Astrocyte of the spinal cord (primary cell): ENCODE measurements at places on chromosomes 12 and 14.

DNA sequence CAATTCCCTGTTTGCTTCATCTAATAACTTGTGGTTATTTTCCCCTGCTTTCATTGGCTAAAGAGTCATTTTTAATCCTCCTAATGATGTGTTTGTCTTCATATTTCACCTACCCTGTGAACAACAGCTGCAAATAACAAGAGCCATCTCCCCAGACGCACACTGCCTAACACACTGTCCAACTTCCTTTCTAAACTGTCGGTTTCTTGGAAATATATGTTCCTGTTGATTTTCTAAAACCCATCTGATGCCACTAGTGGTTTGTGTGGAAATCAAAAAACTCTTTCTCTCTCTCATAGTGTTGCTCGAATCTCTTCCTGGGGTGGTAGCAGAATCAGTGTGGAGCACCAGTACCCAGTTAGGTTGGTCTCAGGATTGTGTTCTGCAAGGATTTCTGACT lies 226.9 kb downstream of the EPS8 start:
- DNase-seq = no peak

- DNase-seq = peak; percentile 45
These were observed 244.4 kb upstream of the GARIN2 start for GRCh38 chr14:66944872-66945271.

- DNase-seq = no peak
These were observed 5.1 kb downstream of the KLC1 start for GRCh38 chr14:103634156-103634555.

- DNase-seq = no peak
These were observed 46.9 kb downstream of the CYP46A1 start for GRCh38 chr14:99730876-99731546.

DNA sequence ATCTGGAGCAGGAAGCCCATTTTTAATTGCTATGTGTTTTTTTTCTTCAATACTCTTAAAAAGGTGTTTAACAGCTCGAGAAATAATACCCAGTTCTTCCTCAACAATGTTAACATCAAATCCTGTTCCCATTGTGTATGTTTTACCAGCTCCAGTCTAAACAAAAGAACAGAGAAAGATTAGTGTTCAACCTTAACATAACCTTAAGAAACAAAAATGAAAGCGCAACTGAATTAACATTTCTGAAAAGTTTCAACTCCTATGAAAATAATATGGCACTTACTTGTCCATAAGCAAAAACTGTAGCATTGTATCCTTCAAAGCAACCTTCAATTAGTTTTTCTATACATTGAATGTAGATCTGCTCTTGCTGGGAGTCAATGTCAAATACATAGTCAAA lies 73.2 kb downstream of the KIF21A start:
- no peak for DNase-seq

DNA sequence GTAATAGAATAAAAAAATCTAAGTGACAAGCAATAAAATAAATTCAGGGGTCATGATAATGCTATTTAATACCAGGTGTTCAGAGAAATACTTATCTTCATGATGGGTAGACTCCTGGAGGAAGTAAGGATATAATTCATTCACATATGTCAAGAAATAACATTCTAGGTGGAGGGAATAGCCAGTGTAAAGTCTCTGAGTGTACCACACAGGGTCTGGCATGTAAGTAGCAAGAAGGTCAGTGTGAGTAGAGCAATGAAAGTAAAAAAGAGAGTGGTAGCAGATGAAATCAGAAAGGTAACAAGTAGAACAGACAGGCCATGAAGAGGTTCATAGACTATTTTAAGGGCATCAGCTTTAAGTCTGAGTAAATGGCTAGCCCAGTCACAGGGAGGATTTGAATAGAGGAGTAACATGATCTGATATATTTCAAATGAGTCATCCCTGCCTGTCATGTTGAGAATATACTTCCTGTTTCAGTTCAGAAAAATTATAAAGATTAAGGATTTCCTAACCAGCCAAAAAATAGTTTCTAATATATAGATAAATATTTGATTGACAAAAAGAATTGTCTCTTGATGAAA lies 519.9 kb downstream of the C12orf50 start:
- DNase-seq = peak; percentile 64

GRCh38 chr12:48966177-48966895 lies 5.2 kb downstream of the WNT10B start:
- DNase-seq = no peak

- DNase-seq = no peak
These were observed 20.4 kb downstream of the ZFYVE21 start for GRCh38 chr14:103735815-103736545.

GRCh38 chr12:20142956-20143355 lies 225.4 kb upstream of the PDE3A start:
- DNase-seq = no peak

- no peak for DNase-seq
These were observed 37.9 kb downstream of the B4GALNT3 start for GRCh38 chr12:497501-498160.

- peak; percentile 96 for DNase-seq
These were observed at the start of gene UBC for GRCh38 chr12:124914392-124915238. TSS of gene UBC (minus strand) at chr12:124914650. CDS start at chr12:124913771, 879 bp downstream.

- DNase-seq = no peak
These were observed 18.7 kb downstream of the HVCN1 start for GRCh38 chr12:110670161-110670701.

DNA sequence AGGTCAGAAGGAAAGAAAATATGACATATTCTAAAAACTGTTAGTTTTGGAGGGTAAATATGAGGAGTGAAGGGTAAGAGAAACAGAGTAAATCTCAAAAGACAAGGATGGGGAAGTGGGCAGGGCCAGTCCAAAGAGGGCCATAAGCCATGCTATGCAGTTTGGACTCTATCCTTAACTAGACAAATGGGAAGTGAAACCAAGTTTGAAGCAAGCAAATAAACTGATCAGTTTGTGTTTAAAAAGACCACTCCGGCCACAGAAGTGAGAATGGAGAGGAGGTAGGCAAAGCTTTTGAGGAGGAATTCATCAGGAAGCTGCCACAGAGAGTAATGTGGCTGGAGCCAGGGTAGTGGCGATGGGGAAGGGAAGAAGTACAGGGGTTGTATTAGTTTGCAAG lies 37.5 kb upstream of the DAAM1 start:
- no peak for DNase-seq

DNA sequence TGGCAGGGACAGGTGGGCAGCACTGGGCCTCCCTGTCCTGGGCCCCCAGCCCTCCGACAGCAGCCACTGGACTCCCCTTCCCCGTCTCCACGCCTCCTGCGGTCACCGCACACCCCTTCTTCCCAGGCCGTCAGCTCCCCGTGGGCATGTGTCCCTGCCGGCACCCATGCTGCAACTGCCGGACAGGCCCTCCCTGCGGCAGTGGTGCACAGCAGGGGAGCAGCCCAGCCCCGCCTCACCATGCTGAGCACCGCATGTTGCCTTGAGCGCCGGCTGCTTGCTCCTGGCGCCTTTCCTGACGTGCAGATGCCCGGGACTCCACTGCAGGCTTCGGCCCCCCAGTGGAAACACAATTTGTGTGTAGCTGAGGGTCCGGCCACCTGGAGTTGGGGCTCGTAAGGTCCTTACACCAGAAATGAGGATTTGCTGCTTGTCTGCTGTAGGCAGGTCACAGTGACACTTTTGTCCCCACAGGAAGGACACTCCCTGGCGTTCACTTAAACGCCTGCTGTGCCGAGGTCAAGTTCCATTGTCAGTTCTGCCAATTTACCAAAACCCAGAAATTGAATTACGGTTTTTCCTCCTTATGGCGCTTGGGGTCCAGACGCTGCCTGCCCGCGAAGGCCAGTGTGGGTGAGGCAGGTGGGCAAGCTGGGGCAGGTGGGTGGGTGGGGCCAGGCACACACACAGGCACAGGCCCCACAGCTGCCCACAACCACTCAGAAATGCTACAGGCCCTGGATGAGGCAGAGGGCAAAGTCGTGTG lies 28.2 kb upstream of the MMP17 start:
- no peak for DNase-seq

DNA sequence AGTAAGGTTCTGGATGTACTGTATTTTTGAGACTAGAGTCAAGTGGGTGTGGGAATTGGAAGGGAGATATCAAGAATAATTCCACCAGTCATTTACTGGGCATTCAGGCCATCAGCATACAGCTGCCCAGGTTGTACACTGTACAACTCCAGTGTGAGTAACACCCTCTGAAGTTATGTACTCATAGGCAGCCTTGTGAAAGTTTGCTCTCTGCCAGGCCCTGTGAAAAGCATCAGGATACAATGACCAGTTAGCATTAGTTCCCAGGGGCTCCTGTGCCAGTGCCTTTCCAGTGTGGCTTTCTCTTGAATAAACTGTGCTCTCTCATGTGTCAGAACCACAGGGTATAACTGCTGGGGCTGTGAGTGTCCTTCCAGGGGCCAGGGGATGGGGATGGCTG lies 89.7 kb downstream of the LGMN start:
- no peak for DNase-seq

DNA sequence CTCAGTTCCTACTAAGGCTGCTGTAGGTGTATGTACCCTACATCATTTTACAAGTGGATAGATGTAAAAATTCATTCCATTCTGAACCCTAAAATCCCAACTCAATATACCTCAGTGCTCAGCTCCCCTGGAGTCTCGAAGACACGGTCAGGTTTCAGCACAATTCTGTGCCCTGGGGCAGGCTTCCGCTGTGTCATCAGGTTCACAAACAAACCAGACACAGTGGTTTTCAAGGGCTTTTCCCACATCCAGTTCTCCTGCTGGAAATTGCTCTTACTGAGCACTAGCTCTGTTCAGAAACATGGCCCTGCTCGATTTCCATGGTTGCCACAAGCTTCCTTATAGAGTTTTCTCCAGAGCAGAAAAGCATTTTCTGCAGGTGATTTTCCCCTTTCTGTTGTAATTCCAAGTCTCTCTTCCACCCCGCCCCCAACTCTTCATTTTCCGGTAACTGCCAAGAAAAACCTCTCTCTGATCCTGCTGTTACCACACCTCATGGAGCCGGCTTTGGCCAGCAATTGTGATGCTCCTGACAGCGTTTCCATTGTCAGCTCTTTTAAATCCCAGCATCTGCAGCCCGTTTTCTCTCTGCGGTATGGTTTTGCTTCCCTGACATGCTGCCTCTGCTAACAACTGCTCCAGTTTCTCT lies 483.0 kb upstream of the CCDC196 start:
- DNase-seq = no peak

- no peak for DNase-seq
These were observed 486.5 kb downstream of the EGLN3 start for GRCh38 chr14:33464254-33464962.

DNA sequence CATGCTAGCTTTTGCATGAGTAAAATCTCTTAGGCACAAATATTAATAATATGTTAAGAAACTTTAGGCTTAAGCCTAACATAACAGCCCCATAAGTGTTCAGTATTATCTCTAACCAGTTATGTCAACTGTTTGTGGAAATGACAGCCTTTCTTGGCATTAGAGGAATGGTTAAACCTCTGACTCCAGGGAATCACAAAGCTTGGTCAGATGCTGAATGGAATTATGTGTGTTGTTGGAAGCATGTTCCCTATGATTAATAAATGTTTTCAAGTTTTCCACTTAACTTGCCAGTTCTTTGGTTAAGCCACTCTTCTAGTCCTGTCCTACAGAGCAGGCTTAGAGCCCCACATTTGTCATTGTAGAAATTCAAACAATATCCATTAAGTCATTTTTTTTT lies 17.0 kb downstream of the PSEN1 start:
- DNase-seq = peak; percentile 37

GRCh38 chr14:39372656-39373055 lies 59.6 kb downstream of the FBXO33 start:
- DNase-seq = peak; percentile 48

GRCh38 chr12:92648242-92649031 lies 54.4 kb upstream of the PLEKHG7 start:
- DNase-seq = peak; percentile 19

GRCh38 chr14:85060121-85060520 lies 469.8 kb upstream of the FLRT2 start:
- no peak for DNase-seq

GRCh38 chr14:36454599-36455240 lies 65.3 kb downstream of the NKX2-1 start:
- no peak for DNase-seq

DNA sequence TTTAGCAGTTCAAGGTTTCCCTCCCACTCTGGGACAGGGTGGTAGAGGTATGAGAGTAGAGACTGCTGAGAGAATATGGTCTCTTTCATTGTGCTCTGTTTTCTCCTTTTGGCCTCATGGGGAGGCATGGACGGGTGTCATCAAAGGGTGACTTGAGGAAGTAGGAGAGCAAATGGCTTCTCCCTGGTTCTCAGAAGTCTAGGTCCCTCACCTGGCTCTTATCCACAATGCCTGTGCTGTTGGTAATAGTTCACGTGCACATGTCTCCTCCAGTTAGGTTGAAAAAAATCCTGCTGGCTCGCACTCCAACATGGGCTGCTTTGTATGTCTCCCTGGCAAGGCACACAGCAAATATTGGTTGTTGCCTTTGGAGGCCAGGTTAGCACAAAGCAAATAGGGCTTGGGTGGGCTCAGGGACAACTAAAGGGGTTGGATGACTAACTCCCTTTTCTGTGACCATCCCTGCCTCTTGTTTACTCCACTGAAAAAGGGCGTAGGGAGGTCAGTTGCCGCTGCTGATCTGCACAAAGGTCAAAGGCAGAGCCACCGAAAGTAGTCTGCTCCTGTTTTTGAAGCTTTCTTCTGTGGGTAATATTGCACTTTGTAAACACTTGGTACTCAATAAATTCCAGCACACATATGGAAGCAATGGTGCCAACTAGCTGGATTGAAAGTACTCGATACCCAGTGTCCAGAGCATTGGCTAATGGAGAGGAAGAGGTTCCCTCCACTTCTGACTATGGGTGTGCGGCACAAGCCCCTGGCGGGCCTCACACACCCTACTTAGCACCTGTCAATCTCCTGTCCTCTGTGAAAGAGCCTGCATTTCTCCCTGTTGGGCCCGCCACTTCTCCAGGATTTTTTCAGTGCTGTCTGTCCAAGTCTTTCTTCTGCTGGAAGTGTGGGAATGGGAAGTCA lies 121.8 kb downstream of the SLC38A6 start:
- DNase-seq = no peak

DNA sequence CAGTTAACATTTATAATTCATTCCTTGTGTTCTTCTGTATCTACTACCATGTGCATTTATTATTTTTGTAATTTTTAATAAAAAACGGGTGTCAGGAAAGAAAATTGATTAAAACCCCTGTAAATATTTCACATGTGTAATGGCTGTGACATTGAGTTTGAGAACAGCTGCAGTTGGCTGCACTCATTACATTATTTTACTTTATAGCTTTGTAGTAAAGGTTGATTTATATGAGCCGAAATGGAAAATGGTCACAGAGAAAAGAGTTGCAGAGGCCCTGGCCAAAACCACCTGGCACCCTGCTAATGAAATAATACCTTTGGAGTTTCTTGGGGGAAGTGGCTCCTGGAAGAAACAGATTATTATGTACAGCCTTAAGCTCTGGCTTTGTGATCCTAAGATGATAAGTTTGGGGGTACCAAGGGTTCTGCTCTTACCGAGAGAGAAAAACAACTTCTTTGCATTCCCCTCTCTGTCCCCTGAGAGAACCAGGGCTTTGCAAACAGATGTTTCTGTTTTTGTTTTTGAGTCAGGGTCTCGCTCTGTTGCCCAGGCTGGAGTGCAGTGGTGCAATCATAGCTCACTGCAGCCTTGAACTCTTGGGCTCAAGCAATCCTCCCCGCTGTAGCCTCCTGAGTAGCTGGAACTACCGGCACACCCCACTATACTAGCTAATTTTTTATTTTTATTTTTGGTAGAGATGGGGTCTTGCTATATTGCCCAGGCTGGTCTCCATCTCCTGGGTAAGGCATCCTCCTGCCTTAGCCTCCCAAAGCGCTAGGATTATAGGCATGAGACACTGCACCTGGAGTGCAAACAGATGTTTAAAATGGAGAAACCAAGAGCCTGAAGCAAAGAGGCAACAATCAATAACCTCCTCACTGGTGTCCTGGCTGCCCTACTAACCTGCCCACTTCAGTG lies 9.7 kb upstream of the DYNLL1 start:
- DNase-seq = no peak

GRCh38 chr12:113650476-113650875 lies 178.8 kb upstream of the LHX5 start:
- no peak for DNase-seq
